ENCODE measurements at places on chromosomes 1 and 21.
A peak's percentile ranks its signal among the peaks of the same experiment; 100 is the strongest.

- DNase-seq: no peak
These were observed 70.4 kb upstream of the BACH1 start for GRCh38 chr21:29228306-29228705.

DNA sequence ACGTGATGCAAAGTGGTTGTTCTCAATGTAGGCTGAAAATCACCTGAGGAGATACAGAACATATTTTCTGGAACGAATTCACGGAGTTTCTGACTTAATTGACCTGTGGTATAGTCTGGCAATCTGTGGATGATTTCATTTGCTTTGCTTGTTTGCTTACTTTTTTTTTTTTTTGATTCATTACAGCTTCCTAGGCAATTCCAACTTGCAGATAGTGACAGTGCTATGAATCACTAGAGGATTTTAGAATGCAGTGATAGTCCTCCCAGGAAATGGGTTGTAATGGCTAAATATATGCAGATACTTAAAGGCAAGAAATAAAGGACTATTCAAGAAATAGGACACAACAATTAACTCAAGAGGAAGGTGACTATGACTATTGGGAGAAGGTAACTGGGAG is 1378.1 kb upstream of the PRMT6 start:
- DNase-seq: no peak

DNA sequence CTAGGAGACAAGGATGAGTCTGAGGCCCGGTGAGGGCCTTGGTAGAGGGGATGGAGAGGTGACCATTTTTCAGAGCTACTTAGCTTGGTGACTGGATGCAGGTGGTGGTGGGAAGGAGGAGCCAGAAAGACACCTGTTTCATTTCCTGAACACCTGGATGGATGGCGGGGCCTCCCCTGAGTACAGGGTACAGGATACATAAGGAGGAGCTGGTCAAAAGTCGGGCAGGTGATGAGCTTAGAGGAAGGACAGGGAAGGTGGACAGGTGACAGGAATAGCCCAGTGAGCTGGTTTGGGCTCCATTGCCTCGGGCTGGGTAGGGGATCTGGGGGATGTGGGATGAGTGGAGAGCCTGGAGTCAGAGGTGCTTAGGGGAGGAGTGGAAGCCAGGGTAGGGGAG is 6.3 kb downstream of the FAAH start:
- no peak for DNase-seq

DNA sequence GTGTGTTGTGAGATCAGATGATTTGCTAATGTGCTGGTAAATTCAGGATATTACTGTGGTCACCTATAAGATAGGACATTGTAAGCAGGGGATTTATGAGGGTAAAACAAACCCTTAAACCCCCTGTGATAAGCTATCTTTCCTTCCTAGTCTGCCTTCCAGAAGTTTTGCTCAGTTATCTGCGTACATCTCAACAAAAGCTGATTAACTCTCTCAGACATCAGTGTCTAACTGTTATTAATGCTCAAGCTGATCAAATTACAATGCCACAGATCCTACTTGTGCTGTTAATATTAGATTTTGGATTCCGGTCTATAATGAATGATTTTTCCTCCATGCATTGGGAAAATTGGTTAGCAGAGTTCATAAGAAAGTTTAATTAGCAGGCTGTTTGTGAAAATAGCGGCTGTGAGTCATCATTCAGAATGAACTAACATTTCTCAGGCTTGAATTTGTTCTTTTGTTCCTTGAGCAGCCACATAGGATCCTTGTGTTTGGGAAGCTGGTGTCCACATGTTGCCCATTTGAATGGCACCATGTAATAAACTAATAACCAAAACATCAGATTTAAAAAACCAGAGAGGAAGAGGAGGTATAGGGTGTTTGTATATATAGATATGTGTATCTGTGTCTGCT is 48.7 kb downstream of the ELAVL4 start:
- DNase-seq: no peak

- DNase-seq: no peak
These were observed 12.0 kb downstream of the GSTM3 start for GRCh38 chr1:109728870-109729269.

DNA sequence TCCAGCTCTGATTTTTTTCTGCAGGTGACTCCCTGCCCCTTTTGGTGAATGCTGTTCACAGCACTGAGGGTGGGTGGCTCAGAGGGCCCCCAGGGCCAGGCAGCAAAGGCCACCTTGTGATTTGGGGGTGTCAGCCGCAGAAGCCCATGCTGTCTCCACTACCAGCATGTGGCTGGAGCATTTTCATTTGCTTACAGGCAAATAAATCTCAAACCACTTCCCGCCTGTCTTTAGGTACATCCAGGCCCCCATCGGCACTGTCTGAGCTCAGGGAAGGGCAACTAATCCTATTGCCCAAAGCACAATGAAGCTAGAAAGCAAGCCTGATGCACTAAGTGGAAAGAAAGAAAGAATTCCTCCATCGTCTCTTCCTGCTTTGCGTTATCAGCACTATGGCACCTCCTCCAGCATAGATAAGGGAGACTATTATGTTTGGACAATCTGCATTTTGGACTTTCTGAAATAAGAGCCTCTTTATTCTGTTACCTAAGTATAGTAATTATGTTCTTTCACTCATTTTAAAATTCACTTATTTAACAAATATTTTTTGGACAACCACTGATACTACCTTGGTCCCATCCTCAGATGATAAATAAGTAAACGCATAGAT is 100.5 kb upstream of the TLR5 start:
- DNase-seq: no peak

- DNase-seq: no peak
These were observed 5.1 kb downstream of the HSPB7 start for GRCh38 chr1:16012590-16013219.

DNA sequence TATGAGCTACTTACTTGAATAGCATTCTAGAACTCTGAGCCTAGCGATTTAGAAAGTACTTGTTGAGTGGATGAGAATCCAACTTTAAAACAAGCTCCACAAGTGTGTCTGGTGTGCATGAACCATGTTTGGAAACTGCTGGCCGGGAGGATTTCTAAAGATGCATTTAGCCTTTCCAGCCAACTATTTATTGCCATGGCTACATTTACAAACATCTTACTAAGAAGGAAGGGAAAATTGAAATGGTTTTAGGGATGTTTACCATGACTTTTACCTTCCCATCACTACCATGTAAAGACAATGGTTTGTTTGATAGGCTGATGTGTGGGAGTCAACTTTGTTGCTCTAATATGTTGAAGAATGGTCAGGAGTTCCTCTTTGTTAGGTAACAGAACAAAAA is 37.7 kb upstream of the ARHGAP29 start:
- no peak for DNase-seq

DNA sequence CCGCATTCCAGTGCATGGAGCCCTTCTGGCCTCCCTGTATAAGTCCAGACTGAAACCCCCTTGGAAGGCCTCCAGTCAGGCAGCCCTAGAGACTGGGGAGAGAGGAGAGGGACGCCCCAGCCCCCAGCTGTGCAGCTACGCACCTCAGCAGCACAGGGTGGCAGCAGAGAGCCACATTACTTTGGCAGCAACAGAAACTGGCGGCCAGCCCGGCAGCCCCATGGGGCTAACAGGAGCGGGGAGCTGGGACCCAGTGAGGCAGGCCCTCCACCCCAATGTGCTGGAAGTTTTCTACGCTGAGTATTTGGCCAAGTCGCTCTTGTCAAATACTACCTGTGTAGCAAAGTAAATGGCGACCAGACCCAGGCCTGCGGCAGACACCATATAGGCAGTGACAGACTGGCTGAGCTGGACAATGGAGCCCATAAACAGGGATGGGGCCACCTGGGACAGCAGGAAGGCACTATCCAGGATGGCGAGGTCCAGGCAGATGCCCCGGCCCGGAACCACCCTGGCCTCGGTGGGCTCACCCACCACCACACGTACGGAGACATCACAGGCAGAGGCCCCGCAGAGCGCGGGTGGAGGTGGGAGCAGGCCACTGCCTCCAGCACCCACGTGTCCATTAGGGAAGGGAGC is 21.2 kb downstream of the SLC45A3 start:
- DNase-seq: peak; percentile 50

- no peak for DNase-seq
These were observed 989 bp upstream of the PIGR start for GRCh38 chr1:206947255-206947654.

- no peak for DNase-seq
These were observed 5.2 kb upstream of the ERRFI1 start for GRCh38 chr1:8031176-8031785.

GRCh38 chr1:227343727-227344551 is 25.6 kb upstream of the CDC42BPA start:
- DNase-seq: no peak

DNA sequence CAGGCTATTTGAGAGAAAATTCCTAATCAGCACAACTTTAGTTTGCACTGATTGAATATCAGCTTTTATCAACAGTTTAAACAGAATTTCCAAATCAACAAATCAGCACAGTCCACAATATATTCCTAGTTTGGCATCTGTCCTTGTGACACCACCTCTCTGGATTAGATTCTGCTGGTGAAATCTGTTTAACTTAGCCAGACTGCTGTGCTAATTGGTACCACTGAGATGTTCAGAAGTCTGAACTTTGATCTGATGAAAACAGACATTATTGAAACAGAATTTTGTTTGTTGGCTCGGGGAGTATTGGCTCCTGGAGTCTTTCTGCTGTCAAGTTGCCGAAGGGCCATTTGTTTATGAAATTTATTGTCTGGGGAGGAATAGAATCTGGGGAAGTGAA is 17.0 kb upstream of the NGF start:
- no peak for DNase-seq

DNA sequence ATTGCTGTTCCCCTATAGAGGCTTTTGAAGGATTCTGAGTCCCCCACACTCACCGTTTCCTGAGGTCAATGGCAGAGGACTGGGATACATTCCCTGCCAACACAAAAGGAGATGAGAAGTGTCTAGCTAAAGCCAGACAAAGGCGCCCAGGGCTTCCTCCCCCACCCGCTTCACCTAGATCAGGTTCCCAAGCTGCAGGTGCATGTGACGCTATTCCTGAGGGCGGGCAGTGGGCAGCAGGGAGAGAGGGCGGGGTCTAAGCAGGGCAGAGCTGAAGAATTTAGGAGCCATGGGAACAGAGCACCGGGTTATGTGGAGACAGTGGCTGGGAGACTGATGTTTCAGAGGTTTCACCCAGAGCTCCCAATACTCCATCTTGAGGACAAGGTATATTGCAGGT is 6.0 kb upstream of the ARHGEF2 start:
- DNase-seq: no peak

DNA sequence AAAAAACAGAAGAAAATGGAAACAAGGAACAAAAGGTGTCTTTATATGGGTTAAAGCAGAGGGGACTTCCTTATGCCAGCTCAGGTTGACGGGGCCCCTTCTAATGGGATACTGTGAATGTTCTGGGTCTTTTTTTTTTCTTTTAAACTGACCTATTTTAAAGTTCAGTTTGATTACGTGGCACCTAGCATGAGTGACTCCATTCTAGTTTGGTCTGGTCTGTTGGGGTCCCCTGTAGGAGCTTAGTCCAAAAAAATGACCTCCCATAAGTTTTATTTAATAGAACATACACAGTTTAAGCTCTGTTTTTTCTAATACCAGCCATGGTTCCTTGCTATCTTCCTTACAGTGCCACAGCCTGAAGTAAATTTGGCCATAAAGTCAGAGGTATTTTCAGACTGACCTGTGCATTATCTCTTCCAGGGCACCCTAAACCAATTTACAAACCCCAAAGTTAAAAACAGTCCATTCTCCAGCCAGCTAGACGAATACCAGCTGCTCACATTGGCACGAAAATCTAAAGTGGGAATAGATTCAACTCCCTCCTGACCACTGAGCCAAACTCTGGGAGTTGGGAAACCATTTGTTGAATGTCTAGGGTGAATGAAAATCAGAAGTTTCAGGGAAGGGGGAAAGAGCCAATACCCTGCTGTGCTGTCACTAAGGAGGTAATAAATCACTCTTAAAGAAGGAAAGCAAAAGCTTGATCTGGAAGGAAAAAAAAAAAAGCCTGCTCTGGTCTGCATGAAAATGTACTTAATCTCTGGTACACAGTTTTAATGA is 42.4 kb downstream of the AKNAD1 start:
- DNase-seq: no peak

DNA sequence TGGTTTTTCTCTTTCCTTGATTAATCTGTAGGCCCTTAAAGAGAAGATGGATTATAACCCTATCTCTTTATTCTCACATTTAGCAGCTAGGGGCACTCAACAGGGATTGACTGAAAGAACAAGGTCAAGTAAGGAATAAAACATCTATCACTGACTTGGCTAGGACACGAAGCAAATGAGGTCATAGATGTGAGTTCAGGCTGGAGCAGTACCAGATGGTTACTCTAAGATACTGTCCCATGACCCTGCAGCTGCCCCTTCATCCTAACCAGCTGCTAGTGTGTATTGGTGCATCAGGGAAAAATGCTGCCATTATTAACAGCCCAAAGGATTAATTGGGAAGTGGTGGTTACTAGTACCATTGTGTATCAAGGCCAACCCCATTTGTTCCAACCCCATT is 221.9 kb downstream of the CTH start:
- no peak for DNase-seq

GRCh38 chr1:53450225-53450624 is 9.0 kb upstream of the DMRTB1 start:
- no peak for DNase-seq

- DNase-seq: no peak
These were observed 33.9 kb downstream of the WDR4 start for GRCh38 chr21:42845296-42845965.

DNA sequence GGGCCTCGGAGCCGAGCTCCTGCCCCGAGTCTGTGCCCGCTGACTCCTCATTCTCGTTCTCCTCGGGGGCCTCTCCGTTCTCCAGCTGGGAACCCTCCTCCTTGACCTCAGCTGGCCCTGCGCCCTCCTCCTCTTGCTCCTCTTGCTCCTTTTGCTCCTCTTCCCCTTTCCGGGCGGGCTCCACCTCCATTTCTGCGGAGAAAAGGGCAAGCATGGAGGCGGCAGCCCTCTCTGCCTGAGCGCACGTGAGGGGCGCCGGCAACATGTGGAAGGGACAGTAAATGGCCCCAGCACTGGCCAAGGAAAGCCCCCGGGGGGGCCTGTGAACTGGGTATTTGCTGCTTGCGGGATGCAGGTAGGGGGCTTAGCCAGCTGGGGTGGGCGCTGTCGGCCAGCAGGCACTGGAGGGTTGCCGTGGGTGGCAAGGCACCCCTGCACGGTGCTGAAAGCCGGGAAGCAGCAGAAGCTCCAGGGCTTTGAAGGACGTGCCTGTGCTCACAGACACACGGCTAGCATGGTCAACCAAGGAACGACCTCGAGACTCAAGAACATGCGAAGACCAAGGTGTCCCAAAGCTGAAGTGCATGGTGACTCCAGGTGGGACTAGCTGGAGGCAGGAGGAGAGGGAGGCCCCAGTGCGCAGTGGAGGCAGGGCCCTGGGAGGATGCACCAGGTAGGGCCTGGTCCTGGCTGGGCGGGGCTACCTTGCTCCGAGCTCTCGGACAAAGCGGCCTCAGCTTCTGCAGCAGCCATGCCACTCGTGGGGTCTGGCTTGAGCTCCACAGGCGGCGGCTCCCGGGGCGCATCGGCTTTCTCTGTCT is 30.7 kb downstream of the ZBTB17 start:
- no peak for DNase-seq

- DNase-seq: no peak
These were observed 30.7 kb downstream of the MYOM3 start for GRCh38 chr1:24081190-24081589.

- DNase-seq: no peak
These were observed 102.0 kb downstream of the TGFB2 start for GRCh38 chr1:218447010-218447689.

Measured in stimulated activated CD4-positive, alpha-beta T cell treated with anti-CD3 and anti-CD28 coated beads, Interleukin-1b, Interleukin-23, amount 100 ng/mL, for 24 hours (primary cell).